Stromal cell of bone marrow (primary cell): ENCODE measurements at places on chromosomes 6 and 20.

GRCh38 chr6:14037402-14038277 is 79.9 kb upstream of the CD83 start:
- peak; percentile 74 for DNase-seq

GRCh38 chr6:105258816-105259215 is 79.0 kb upstream of the POPDC3 start:
- no peak for DNase-seq

GRCh38 chr20:19435821-19436220 is 223.4 kb downstream of the SLC24A3 start:
- no peak for DNase-seq

- DNase-seq, result no peak
Observed at GRCh38 chr6:52509281-52510212, 67.3 kb downstream of the TRAM2 start.

DNA sequence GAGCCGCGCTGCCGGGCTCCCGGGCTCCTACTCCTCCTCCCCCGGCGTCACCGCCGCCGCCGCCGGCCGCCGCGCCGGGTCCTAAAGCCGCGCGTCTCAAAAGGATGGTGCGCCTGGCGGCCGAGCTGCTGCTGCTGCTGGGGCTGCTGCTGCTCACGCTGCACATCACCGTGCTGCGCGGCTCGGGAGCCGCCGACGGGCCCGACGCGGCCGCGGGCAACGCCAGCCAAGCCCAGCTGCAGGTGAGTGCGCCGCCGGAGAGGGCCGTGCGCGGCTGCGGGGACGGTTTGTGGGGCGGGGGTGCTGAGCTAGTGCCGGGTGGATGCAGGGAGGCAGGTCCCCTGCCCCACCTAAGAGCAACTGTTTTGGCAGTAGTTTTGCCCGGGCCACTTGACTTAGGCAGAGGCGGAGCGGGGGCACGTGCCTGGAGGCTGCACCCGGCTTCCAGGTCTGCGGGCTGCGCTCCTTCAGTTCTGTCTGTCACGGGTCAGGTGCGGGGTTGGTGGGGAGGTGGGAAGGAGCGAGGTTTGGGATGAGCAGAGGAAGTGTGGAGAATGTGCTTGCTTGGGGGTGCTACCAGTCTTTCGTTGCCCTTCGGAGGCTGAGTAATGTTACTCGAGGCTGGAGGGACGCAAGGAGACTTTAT is 722 bp downstream of the ISM1 start:
- DNase-seq, result peak; percentile 66

DNA sequence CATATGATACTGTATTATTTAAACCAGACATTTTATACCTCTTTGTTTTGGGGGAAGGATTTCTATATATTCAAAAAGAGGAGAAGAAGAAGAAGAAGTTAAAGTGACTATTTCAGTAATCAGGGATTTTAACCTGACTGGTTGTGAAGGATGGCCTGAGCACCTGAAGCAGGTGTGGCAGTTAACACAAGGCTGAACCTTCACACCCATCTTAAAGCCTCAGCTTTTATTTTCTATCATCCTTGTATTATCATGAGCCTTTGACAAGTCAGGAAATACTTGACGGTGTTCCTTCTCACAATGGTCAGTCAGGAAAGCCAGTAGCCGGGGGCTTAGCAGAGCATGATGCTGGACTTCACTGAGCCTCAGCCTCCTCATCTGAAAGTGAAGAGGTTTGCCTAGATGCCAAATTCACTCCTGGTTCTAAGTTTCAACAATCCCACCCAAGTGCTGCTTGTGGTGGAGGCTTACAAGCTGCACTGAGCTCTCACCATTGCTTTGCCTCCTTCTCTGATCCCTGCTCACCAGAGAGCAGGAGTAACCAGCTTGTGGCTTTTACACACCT is 117.2 kb downstream of the JAG1 start:
- no peak for DNase-seq

DNA sequence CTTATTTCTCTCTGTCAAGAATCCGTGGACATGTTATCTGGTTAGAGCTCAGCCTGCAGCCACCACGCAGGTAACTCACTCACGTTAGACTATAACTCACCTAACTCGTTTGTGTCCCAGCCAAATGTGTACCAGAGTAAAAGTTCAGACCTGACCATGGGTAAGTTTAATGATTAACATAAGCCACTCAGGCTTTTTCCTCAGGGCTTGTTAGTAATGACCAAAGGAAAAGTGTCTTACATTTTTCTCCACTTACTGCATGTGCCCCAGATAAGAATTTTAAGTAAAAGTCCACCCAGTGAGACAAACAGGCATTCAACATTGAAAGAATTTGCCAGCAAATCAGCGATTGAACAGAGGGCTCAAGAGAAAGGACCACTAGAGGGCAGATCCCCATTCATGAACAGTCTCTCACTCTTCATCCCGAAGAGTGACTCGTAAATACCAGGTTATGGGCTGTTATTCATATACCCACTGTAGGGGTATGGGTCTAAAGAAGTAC is at the start of gene PKHD1:
PKHD1 (minus strand) TSS at position 116 of the 502 bp plus-strand sequence. CDS start 2,680 bp downstream, outside the sequence.
- DNase-seq, result no peak

GRCh38 chr6:93417421-93418013 is 1.8 kb downstream of the EPHA7 start:
- no peak for DNase-seq

- DNase-seq, result no peak
Observed at GRCh38 chr6:3402310-3403237, 54.3 kb downstream of the SLC22A23 start.

- peak; percentile 50 for DNase-seq
Observed at GRCh38 chr20:8223091-8223870, 91.2 kb downstream of the PLCB1 start.

GRCh38 chr20:57840066-57840465 is 130.3 kb upstream of the PMEPA1 start:
- DNase-seq, result no peak

DNA sequence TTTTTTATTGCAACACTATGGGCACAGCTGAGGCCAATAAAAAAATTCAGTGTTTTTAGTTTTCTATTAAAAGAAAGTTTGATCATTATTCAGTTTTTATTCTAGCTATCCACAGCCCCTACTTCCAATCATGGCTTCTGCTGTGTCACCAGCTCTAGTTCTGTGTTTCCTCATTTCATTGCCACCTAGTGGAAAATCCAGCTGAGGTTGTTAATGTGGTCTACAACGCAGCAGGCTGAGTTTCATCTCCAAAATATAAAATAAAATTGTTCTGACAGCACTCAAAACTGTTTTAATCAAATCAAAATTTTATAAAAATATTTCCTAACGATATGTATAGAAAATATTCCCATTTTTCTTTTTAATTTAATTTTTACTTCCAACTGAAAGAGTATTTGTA is 13.6 kb downstream of the COL9A1 start:
- DNase-seq, result no peak

DNA sequence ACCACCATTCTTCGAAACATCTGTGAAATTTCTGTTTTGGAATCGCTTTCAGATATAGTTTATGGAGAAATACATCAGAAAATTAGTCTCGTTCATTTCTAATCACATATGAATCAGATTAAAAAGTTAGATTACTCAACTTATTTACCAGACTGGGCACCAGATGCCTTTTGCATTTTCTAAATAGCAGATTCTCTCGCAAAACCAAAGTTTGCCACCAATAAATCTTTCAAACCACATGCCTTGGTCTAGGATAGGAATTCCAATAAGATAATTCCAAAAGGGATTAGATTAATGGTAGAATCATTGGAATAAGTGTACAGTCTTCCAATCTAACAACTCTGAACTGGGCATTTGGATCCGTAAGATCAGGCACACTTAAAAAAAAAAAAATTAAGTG is 160.4 kb upstream of the TAB2 start:
- no peak for DNase-seq

GRCh38 chr6:117072134-117072533 is 193.2 kb upstream of the VGLL2 start:
- DNase-seq, result no peak

GRCh38 chr6:118876198-118876597 is 17.8 kb upstream of the ASF1A start:
- DNase-seq, result peak; percentile 10

- no peak for DNase-seq
Observed at GRCh38 chr20:41897708-41898107, 279.5 kb upstream of the CHD6 start.

- no peak for DNase-seq
Observed at GRCh38 chr6:124551711-124552233, 410.5 kb upstream of the RNF217 start.

DNA sequence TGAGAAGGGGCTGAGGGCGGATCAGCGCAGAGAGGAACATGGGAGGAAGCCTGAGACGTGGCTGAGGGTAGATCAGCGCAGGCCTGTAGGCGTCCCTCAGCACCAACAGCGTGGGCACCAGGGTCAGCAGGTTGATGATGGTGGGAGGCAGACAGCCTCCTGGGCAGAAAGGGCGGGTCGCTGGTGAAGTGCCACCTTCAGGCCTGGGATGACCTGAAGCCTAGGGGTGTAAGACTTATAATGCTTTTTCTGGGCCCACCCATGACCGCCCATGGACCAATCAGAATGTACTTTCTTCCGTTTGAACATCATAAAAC is 462.1 kb downstream of the TBC1D32 start:
- DNase-seq, result no peak

- no peak for DNase-seq
Observed at GRCh38 chr6:96942676-96943075, 18.1 kb downstream of the KLHL32 start.

- no peak for DNase-seq
Observed at GRCh38 chr20:48583171-48583570, 244.6 kb downstream of the PREX1 start.

DNA sequence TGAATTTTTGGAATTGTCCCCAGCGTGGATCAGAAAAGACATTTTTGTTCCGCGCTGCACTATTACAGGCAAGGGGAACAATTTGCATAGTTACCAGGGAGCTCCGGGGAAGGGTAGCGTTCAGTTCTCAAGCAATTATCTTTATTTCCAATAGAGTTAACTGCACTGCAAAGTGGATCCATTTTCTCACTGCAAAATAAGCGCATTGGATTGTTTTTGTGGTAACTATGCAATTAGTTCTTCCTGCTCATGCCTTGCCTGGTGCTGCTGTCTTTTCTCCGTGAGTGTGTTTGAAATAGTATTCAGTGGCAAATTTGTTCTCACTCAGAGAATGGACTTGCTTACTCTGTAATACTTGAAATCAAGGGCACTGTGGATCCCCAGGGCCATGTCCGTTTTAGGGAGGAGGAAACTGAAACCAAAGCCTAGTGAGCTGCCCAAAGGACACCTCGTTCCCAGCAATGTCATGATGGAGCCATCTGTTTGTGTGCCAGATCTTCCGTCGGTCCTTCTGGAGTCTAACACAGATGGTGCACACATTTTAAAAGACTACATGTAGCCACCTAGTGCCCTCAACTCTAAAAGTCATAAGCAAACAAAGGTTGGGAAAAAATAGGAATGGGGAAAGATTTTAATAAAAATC is 7.4 kb upstream of the PCK1 start:
- no peak for DNase-seq

DNA sequence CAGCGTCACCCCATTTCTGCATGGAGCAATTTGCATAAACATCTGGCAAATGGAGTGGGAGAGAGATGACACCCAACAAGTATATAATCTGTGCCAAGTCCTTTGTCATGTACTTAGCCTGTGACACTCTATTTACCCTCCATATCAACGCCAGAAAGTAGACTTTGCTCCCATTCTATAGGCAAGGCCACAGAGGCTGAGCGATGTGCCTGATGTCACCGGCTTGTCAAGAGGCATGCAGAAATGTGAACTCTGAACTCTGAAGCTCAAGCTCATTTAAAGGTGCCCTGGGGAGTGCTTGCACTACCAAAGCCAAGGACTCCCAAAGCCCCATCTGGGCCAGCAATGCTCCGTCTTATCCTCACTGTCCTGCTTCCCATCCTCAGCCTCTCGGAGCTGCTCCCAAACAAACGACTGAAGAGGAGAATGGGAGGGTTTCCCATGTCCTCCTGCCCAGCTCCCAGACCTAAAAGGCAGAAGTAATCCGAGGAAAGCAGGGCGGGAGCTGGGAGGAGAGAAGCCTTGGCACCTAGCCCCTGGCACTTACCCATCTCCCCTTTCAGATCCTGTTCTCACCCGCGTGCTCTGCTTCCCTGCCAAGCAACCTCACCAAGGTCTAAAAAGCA is 9.2 kb downstream of the CPNE5 start:
- DNase-seq, result no peak

GRCh38 chr6:11410539-11411307 is 126.8 kb upstream of the TMEM170B start:
- DNase-seq, result no peak

GRCh38 chr6:34148631-34149451 is 3.0 kb upstream of the GRM4 start:
- no peak for DNase-seq

DNA sequence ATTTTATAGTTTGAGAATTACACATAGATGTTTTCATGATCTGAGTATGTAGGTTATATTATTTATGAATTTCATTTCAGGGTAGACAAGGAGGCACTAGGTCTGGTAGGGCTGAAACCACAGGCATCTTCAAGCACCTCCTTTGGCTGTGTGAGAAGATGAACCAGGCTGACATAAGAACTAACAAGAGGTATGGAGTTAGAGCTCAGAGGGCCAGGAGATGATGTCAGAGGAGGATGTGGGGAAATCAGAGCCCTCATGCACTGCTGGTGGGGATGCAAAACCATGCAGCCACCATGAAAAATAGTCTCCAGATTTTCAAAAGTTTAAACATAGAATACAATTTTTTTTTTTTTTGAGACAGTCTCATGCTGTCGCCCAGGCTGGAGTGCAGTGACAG is 13.6 kb upstream of the RIPOR3 start:
- DNase-seq, result no peak

GRCh38 chr20:48463916-48464315 is 363.9 kb downstream of the PREX1 start:
- peak; percentile 94 for DNase-seq

GRCh38 chr6:20704325-20705025 is 170.2 kb downstream of the CDKAL1 start:
- DNase-seq, result no peak

DNA sequence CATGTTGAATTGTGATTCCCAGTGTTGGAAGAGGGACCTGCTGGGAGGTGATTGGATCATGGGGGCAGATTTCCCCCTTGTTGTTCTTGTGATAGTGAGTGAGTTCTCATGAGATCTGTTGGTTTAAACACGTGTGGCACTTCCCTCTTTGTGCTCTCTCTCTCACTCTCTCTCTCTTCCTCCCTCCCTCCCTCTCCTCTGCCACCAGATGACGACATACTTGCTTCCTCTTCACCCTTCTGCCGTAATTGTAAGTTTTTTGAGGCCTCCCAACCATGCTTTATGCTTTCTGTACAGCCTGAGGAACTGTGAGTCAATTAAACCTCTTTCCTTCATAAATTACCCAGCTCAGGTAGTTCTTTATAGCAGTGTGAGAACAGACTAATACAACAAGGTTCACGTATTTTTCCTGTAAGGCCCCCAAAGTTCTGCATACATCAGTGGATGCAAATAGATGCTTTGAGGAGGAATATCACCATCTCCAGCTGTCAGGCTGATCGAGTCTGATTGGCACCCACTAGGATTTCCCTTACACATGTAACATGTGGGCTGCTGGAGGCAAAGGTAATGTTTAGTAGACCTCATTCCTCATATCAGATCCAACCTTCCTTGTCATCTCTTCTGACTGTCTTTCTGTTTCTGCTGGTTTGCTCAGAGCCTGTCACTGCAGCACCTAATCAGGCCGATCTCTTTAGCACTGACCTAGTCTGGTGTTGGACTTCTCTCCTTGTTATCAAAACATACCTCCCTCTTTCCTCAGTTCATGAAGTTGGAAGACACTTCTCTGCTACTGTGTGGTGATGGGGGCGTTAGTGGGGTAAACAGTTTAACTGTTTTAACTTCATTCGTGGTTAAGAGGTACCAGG is 54.3 kb upstream of the BACH2 start:
- DNase-seq, result no peak

- DNase-seq, result no peak
Observed at GRCh38 chr20:7274870-7275269, 507.4 kb downstream of the BMP2 start.
